ENCODE measurements at places on chromosomes 12 and 14. TPM values are rescaled to one million over a fixed set of nuclear protein-coding genes. Genes with fewer than 3 reads are reported as not detected.

PIP4P1 gene
- total RNA-seq = 32.4 TPM

DENND5B gene
- total RNA-seq = 7.2 TPM

PIK3C2G gene
- total RNA-seq = not detected

KRT79 gene
- not detected for total RNA-seq

LIN7A gene
- 10.0 TPM for total RNA-seq

BHLHE41 gene
- 4.8 TPM for total RNA-seq

CHFR gene
- total RNA-seq = 44.9 TPM

GALNT9 gene
- total RNA-seq = 7.4 TPM

B3GNT4 gene
- 0.22 TPM for total RNA-seq

LRTM2 gene
- total RNA-seq = not detected

GPRC5D gene
- total RNA-seq = not detected

CDKN1B gene
- total RNA-seq = 42.7 TPM

GMFB gene
- total RNA-seq = 76.8 TPM

DUSP6 gene
- total RNA-seq = 207 TPM

MYF5 gene
- not detected for total RNA-seq
